ENCODE measurements at places on chromosomes 4 and X.

GRCh38 chr4:124851741-124852140 is 139.2 kb upstream of the ANKRD50 start:
- no peak for DNase-seq

GRCh38 chr4:29680644-29681043 is 1039.5 kb upstream of the PCDH7 start:
- no peak for DNase-seq

DNA sequence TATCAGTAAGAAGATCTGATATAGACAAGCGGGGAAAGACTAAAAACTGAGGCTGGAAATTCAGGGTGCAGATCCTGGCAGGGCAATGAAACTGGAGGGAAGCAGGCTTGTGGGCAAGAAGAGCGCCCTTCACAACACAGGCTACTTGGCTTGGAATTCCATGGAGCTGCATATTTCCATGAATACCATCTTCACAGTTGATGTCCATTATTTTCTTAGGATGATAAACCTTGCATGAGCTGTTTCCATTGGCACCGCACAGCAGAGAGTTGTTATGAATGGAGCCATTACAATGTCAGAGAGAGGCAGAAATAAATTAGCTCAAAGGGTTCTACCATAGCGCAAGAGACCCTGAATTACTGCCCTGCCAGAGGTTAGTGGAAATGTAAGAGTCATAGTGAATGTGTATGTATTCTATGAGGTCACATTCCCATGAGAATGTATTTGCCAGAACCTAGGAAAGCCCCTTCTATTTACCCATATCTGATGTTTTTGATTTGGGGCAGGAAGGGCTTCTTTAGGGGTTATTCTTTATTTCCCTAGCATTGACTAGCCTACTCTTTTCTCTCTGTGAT is 215.6 kb downstream of the PALLD start:
- DNase-seq = no peak

DNA sequence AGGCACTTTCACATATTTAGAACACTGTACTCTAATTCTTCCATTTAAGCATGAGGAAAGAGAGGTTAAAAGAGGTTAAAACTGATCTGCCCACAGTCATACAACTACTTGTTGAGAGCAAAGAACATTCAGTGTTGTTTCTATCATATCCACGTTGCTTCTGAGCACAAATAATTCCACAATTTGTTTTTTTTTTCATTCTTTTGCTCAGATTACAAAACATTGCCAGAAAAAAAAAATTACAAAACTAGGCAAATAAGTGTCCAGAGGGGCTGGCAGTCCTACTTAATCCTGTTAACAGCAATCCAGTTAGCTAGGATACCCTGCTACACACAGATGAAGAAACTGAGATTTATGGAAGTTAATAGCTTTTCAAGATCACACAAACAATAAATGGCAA is 6.3 kb upstream of the USP53 start:
- no peak for DNase-seq

GRCh38 chr4:102420563-102421398 is 75.5 kb upstream of the SLC39A8 start:
- no peak for DNase-seq

DNA sequence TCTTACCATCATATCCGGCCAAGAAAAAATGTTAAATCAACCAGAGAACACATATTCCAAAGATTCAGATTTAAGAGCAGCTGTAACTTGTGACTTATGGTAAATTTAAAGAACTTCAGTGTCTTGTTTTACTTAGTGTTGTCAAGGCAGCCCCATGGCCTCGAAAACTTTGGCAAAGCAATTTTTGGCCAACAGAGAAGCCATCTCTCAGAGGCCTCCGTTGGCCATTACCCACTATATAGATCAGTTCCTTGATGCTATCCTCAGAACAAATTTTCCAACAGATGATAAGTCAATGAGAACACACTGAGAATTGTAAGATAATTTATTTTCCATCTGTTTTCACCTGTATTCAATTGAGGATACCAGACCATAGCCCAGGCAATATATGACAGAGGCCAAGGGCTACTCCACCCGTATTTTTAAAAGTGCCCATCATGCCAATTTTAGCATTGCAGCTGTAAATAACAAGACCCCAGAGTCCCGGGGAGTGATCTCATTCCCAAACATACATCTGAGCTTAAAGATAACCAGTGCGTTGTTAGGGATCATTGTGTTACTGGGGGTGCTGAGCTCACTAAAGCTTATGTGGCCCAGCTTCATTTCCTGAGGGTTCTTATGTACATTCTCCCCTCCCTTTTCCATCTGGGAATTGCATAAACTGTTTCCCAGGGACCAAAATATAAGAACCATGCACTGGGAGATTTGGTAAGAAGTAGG is 50.0 kb upstream of the PDHA1 start:
- DNase-seq = no peak

GRCh38 chr4:22635692-22636091 is 57.0 kb upstream of the GBA3 start:
- no peak for DNase-seq

DNA sequence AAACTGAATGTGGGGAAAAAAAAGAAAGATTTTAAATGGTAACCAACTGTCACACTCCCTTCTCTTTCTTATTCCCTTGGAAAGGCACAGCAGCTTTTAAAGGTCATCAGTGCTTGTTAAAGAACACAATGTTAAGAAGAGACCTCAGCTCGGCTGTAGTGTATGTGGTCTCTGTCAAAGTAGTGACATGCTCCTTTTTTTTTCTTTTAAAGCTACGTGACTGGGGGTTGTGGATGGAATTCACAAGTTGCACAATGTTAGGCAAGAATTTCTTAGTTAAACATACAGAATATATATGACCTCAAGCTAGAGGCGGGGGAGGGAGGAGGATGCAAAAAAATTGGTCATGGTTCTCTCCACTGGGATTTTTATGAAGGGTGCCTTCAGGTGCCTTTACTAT is 45.6 kb downstream of the OCRL start:
- DNase-seq = no peak

GRCh38 chrX:110156167-110156754 is 153.3 kb downstream of the TMEM164 start:
- DNase-seq = no peak

- DNase-seq = no peak
These were observed 336.8 kb upstream of the PPARGC1A start for GRCh38 chr4:24226667-24227066.

DNA sequence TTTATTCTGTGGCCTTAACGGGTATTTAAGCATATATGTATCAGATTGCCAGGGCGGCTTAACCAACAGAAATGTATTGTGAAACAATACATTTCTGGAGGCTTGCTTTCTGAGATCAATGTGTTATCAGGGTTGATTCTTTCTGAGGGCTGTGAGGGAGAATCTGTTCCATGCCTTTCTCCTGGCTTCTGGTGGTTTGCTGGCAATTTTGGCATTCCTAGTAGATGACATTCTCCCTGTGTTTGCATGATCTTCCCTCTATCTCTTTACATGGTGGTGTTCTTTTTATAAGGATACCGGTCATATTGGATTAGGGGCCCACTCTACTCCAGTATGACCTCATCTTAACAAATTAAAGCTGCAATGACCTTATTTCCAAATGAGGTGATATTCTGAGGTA is 16.9 kb upstream of the CEP135 start:
- no peak for DNase-seq

- DNase-seq = no peak
These were observed 42.4 kb upstream of the NOCT start for GRCh38 chr4:138972956-138973801.

- DNase-seq = no peak
These were observed 49.5 kb downstream of the UNC5C start for GRCh38 chr4:95499291-95499696.

DNA sequence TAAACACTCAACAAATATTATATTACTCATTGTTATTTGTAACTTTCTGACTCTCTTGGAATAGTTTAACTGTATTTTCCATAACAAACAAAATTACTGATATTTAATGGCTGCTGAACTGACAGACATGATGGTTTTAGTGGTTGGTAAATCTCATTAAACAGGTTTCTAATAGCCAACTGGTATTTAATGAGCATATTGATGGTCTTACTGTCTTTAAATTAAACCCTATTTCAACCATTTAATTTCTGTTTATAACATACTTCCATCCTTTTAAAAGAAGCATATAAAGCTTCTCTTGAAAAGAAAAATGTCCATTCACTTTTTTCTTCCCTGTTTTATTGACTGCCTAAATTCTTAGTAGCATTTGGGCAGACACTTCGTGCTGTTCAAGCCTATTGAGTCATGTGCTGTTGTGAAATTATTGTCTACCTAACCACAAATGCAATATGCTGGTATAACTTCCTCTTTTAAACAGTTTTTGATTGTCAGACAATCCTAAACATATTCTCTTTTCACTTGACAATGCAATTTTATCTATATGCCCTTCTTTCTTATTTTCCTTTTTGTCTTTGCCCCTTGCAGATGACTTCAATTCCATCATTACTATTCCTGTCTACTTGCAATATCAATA is 163.9 kb upstream of the SLC7A11 start:
- no peak for DNase-seq

DNA sequence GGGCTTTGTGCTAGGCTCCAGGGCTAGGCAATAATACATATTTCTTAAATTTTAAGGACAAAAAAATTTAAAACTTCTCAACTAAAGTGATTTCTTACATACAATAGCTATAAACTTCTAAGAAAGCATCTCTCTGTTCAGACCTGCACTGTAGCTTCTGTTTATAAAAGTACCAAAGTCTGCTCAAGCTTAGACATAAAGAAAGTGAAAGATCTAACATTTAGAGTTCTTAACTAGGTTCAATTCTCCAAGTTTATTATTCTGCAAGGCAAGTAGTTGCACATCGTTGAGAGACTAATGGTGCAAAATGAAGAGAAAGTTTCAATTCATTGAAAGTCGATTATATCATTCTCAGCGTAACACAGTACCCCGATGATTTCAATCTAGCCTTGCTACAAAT is 857.4 kb upstream of the HTR2C start:
- DNase-seq = no peak

GRCh38 chr4:42078184-42078801 is 74.2 kb downstream of the BEND4 start:
- no peak for DNase-seq
